ENCODE measurements at places on chromosomes 13 and 19.
A peak's percentile ranks its signal among the peaks of the same experiment; 100 is the strongest.

- no peak for DNase-seq
Observed at GRCh38 chr13:78638216-78638615, 20.7 kb downstream of the OBI1 start.

- DNase-seq: no peak
Observed at GRCh38 chr19:3810708-3811355, 24.7 kb upstream of the MATK start.

GRCh38 chr19:57515255-57515654 lies 11.9 kb upstream of the ZNF549 start:
- DNase-seq: no peak

DNA sequence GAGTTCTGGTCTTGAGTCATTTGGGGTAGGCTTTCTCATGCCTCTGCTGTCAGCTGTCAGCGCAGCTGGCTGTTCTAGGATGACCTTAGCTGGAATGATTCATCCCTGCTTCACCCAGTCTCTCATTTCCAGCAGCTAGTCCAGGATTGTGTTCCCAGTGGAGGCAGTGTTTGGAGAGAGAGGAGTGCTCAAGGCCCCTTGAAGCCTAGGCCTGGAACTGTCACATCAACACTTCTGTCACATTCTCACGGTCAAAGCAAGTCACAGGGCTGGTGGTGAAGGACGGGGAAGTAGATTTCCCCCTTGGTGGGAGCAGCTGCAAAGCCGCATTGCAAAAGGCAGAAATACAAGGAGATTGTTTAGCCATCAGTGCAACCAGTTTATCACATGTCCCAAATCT lies 15.2 kb downstream of the TPT1 start:
- peak; percentile 52 for DNase-seq
